ENCODE measurements at places on chromosomes 7 and 10. TPM values are rescaled to one million over a fixed set of nuclear protein-coding genes. Genes with fewer than 3 reads are reported as not detected.

SLC13A1 gene
- total RNA-seq: not detected

SPDYE6 gene
- not detected for total RNA-seq

VTI1A gene
- total RNA-seq: 30.4 TPM

CPEB3 gene
- 2.2 TPM for total RNA-seq

RBM20 gene
- total RNA-seq: 0.28 TPM

OR13A1 gene
- 1.5 TPM for total RNA-seq

FOXI2 gene
- total RNA-seq: not detected

FFAR4 gene
- total RNA-seq: 0.04 TPM

DNA sequence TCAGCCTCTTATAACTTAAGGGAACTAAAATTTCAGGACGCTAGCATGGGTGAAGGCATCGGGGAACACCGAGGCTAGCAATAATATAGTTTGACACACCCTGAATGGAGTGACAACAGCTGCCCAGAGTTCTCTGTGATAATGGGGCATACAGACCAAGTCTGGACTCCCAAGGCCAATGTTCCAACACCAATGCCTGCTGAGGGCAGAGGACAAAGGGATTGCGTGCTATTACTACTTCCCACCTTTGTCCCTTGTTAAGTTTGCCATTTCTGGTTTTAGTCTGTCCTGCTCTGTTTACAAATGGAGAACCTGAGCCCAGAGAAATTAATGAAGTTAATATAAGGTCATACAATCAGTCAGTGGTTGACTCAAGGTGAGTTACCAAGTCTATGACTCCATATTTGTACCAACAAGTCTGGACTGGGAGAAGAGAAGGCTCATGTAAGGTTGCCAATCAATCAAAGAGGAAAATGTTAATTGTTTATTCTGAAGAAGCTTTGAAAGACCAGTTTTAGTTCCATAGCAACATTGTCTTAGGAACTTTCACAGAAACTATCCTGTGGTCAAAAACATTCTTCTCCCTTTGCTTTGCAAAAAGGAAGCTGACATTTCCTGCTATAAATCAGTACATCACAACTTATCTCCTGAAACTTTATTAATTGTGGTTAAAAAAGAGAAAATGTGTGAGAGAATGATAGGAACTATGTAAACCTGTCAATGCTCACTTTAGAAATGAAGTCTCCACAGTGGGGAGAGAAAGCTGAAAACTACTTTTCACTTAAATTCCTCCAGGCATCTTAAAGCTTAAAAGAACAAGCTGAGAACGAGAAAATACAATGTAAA is 74.5 kb downstream of the CCDC6 start:
- H3K4me3 ChIP-seq: no peak overlapping the region
- H3K27ac ChIP-seq: no peak overlapping the region
- no peak for DNase-seq
- no peaks in the 10 kb centered on the region for H3K36me3 ChIP-seq

DNA sequence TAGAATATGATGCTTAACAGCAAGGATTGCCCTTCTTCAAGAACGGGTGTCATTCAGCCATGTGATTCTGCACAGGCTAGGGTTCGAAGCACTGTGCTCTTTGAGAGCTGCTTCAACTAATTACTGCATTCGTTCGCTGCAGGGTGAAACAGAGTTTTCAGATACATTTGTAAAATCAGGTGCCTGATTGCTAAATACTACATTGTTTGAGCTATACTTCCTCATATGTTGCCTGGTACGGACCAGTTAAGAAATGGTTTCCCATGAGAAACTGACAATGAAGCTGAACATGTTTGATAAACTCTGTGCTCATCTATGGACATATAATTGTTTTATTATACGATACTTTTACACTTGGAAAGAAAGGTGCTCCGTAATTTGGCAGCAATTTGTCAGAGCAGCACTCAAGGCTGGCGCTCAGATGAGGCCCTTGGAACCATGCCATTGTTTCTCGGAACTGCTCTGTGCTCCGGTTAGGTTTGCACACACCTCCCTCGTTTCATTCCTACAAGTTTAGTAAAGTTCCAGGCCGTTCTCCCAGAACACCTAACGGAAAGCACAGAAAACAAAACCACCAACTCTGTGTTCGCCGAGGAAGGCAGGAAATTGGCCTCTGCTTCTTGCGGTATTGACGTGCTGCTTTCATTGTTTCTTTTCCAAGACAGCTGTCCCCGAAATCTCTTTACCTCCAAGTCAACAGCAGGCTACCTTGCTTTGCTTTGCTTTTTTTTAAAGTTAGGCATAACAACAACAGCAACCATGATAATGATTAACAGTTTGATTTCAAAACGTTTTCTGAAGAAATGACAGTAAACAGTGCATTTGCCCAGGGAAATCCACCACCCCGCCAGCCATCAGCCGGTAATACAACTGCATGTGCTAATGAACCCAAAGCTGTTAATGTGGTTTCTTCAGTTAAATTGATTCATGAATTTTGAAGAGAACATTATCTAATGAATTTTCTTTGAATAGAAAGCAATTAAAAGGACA is 206.9 kb downstream of the EBF3 start:
- H3K36me3 ChIP-seq: peaks cover 6% of the 10 kb centered on the region
- peaks cover 12% of the 10 kb centered on the region for H3K4me1 ChIP-seq
- H3K4me3 ChIP-seq: no peak overlapping the region
- no peaks in the 10 kb centered on the region for H3K27me3 ChIP-seq
- DNase-seq: no peak

GRCh38 chr10:97669571-97669970 is 17.5 kb downstream of the AVPI1 start:
- no peaks in the 10 kb centered on the region for H3K27me3 ChIP-seq
- no peaks in the 10 kb centered on the region for H3K36me3 ChIP-seq
- no peak overlapping the region for H3K4me3 ChIP-seq
- DNase-seq: no peak
- no peak overlapping the region for H3K27ac ChIP-seq

DNA sequence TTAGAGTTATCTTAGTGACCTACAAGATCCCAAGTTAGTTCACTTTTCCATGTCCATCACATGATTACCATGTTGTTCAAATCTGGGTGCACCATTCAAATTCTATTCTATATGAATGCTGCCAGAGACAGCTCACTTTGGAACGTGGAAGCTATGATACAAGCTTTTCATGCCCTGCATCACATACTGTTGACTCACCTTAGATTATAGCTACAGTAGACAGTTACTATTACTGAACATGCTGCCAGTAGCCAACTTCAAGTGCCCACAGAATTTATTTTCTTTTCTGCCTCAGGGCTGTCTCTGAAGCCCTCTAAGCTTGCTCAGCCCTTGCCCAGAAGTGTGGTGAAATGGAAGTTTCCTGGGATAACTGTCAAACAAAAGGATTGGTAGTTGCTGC is 231.1 kb downstream of the GPR158 start:
- DNase-seq: no peak
- no peaks in the 10 kb centered on the region for H3K36me3 ChIP-seq
- no peak overlapping the region for H3K4me3 ChIP-seq
- no peaks in the 10 kb centered on the region for H3K4me1 ChIP-seq

DNA sequence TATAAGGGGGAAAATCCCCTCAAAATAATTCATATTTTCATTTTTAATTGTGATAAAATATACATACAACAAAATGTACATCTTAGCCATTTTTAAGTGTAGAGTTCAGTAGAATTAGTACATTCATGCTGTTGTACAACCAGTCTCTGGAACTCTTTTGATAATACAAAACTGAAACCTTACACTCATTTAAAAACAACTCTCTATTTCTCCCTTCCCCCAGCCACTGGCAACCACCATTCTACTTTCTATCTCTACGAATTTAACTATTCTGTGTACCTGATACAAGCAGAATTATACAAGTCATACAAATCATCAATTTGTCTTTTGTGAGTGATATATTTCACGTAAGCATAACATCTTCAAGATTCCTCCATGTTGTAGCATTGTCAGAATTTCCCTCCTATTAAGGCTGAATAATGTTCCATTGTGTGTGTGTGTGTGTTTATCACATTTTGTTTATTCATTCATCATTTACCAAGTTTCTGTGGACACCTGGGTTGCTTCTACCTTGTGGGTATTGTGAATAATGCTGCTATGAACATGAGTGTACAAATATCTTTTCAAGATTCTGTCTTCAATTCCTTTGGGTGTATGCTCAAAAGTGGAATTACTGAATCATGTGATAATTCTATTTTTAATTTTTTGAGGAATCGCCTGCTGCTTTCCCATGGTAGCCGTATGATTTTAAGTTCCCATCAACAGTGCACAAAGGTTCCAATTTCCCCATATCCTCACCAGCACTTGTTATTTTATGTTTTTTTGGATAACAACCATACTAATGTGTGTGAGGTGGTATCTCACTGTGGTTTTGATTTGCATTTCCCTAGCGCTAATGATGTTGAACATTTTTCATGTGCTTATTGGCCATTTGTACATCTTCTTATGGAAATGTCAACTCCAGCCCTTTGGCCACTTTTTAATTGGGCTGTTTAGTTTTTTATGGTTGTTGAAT is 4.7 kb upstream of the EBLN1 start:
- H3K36me3 ChIP-seq: no peaks in the 10 kb centered on the region
- no peak for DNase-seq
- H3K27me3 ChIP-seq: no peaks in the 10 kb centered on the region
- H3K4me1 ChIP-seq: peaks cover 14% of the 10 kb centered on the region

- H3K27me3 ChIP-seq: no peaks in the 10 kb centered on the region
- H3K27ac ChIP-seq: no peak overlapping the region
- no peaks in the 10 kb centered on the region for H3K36me3 ChIP-seq
Measured at GRCh38 chr7:73746378-73746777, 7.8 kb upstream of the ABHD11 start.

DNA sequence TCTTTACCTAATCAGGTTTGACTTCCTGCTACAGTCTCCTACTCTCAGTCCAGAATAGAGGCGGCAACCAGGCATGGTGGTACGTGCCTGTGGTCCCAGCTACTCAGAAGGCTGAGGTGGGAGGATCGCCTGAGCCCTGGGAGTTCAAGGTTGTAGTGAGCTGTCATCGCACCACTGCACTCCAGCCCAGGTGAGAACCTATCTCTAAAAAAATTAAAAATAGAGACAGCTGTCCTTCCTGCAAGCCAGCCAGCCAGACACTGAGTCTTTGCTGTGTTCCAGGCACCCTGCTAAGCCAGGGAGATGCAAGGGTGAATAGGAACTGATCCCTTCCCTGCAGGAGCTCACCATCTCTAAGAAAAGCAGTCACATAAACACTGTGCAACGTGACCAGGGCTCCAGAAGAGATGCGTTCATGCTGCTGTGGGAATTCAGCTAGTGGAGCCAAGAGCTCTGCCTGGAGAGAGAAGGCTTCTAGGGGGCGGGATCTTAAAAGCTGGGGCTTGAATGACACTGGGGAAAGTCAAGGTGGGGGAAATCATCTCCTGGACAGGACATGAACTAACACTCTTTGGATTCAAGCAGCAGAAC is 22.1 kb upstream of the SLIT1 start:
- no peaks in the 10 kb centered on the region for H3K36me3 ChIP-seq
- peaks cover 7% of the 10 kb centered on the region for H3K4me1 ChIP-seq
- DNase-seq: no peak
- no peak overlapping the region for H3K27ac ChIP-seq

GRCh38 chr7:101134399-101134980 is 7.6 kb downstream of the SERPINE1 start:
- H3K4me1 ChIP-seq: peaks cover 22% of the 10 kb centered on the region
- H3K4me3 ChIP-seq: peak overlapping the region; percentile 24
- H3K27ac ChIP-seq: no peak overlapping the region
- no peaks in the 10 kb centered on the region for H3K27me3 ChIP-seq

- H3K4me1 ChIP-seq: no peaks in the 10 kb centered on the region
- no peak overlapping the region for H3K4me3 ChIP-seq
- no peak for DNase-seq
- no peaks in the 10 kb centered on the region for H3K27me3 ChIP-seq
Measured at GRCh38 chr7:116242178-116242577, 31.8 kb downstream of the TES start.

GRCh38 chr10:114401195-114401791 is 3.0 kb downstream of the AFAP1L2 start:
- H3K4me3 ChIP-seq: no peak overlapping the region
- no peaks in the 10 kb centered on the region for H3K36me3 ChIP-seq
- peaks cover 15% of the 10 kb centered on the region for H3K4me1 ChIP-seq
- H3K27me3 ChIP-seq: peaks cover 62% of the 10 kb centered on the region
- H3K27ac ChIP-seq: no peak overlapping the region
- no peak for DNase-seq

- H3K36me3 ChIP-seq: no peaks in the 10 kb centered on the region
- H3K27ac ChIP-seq: no peak overlapping the region
- H3K4me3 ChIP-seq: no peak overlapping the region
- H3K27me3 ChIP-seq: no peaks in the 10 kb centered on the region
Measured at GRCh38 chr7:111762211-111762610, 199.9 kb upstream of the IMMP2L start.

DNA sequence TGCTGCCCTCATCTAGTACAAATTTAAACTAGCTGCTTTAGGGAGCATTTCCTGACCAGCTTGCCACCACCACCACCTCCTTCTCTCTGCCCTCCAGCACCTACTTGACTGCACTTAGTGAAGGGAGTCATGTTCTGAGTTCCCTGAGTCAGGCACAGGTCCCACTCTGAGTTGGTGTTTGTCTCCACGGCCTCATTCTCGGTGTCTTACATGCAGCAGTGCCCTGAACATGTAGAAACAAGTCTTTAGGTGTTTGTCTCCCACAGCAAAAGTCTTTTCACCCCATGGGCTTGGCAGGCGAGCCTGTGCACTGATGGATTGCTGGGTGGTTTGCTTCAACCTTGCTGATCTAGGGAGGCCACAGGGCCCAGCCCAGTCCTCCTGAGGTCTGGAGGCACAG is 16.9 kb downstream of the TSPAN14 start:
- no peaks in the 10 kb centered on the region for H3K36me3 ChIP-seq
- H3K27ac ChIP-seq: no peak overlapping the region
- no peak overlapping the region for H3K4me3 ChIP-seq
- peaks cover 52% of the 10 kb centered on the region for H3K4me1 ChIP-seq

DNA sequence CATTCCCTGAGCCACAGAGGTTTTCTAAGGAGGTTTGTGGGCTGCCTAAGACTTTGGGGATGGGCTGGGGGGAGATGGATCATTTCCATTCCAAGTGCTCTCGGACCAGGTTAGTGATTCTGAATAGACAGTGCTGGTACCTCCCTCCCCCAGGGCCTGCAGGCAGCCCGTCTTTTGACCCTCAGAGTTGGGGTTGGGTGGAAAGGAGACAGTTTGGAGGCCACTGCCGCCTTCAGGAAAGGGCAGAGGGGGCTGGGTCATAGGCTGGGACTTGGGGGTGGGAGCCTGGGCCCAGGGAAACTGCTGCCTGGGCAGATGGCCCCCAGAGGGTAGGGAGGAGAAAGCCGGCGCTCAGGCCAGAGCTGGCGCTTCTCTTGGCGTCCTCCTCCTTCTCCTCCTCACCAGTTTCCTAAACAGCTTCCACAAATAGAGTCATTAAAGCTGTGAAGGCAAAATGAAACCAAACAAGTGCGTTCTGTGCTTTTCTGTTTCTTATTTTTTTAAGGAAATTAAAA is 4.4 kb downstream of the UNC5B start:
- H3K36me3 ChIP-seq: no peaks in the 10 kb centered on the region
- no peak overlapping the region for H3K27ac ChIP-seq
- DNase-seq: no peak
- H3K4me3 ChIP-seq: peak overlapping the region; percentile 45
- peaks cover 22% of the 10 kb centered on the region for H3K27me3 ChIP-seq
